ENCODE measurements at places on chromosomes 6 and 20.

DNA sequence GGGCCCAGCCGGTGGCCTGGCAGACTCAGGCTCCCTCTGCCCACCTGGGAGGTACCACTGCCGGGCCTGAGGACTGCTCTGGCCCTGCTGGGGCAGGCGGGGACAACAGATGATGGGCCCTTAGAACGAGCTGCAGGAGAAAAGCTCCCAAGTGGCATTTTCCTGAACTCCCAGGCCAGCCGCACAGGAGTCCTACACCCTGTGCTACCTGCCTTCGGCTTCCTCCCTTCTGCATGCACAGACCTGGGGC is 41.3 kb downstream of the DSTN start:
- DNase-seq: no peak

DNA sequence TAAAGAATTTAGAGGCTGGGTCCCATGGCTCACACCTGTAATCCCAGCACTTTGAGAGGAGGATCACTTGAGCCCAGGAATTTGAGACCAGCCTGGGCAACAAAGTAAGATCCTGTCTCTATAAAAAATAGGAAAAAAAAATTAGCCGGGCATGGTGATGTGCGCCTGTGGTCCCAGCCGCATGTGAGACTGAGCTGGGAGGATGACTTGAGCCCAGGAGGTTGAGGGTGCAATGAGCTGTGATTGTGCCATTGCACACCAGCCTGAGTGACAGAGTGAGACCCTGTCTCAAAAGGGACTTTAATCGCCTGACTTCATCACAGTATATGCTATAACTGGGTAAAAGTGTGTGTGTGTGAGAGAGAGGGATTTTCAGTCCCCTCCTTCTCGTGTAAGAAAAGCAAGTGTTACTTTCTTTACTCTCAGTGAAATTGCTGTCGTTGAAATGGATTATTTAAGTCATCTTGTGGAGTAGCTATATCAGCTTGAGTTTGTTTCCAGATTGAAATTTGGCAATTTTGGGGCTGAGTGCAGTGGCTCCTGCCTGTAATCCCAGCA is 7.5 kb downstream of the NCOA3 start:
- DNase-seq: no peak

GRCh38 chr6:167851370-167851952 is 24.8 kb downstream of the AFDN start:
- DNase-seq: no peak

- no peak for DNase-seq
These were observed 91.5 kb upstream of the HIVEP1 start for GRCh38 chr6:11920566-11920965.

GRCh38 chr6:42877695-42878094 is 1.7 kb upstream of the RPL7L1 start:
- no peak for DNase-seq

- DNase-seq: peak; percentile 47
These were observed 2.9 kb downstream of the C6orf141 start for GRCh38 chr6:49553384-49553783.

DNA sequence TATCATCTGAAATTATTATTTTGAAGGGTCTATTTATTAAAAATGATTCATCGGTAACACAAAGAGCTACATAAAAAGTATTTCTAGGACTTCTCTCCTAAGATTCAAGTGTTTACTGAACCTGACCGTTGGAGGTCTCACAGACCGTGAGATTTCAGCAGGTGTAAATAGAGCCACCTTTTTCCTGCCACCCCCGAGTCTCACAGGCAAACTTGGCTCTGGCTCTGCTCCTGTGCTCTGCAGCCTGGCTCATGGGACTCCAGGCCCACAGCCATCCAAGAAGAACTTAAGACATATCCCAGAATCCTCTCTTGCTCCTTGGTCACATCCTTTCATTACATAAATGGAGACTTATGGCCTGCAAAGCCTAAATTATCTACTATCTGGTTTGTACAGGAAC is 67.8 kb upstream of the AGPAT4 start:
- DNase-seq: no peak

- DNase-seq: no peak
These were observed 10.1 kb downstream of the PKHD1 start for GRCh38 chr6:52077180-52077884.

- no peak for DNase-seq
These were observed 42.8 kb downstream of the C6orf118 start for GRCh38 chr6:165266621-165267020.

DNA sequence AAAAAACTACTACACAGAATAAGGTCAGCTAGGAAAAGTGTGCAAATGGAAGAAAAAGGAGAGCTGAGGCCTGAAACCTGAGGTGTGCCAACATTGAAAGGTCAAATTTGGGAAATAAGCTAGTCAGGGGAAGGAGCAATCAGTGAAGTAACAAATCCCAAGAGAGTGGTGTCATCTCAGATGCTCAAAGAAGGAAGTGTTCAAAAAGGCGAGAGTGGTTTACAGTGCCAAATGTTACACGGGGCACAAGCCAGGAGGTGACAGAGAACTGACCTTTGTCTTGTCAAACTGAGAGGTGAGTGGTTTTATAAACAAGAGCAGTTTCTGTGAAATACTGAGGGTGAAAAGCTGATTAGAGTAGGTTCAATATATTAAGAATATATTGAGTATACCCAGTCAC is 83.0 kb upstream of the TCF21 start:
- DNase-seq: no peak

DNA sequence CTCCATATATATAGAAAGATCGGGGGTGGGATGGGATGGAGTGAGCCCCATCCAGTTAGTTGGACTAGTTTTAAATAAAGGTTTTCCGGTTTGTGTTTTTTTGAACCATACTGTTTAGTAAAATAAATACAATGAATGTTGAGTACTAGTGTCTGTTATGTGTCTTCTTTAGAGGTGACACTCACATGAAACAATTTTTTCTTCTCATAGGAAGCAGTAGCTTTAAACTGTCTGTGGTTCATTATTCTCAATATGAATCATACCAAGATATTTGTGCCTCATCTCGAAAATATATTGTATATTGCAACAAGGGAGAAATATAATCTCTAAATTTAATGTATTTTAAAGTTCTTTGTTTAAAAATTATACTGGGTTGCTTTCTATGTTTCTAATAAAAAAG is 33.4 kb downstream of the HSF2 start:
- DNase-seq: peak; percentile 12

- peak; percentile 33 for DNase-seq
These were observed 52.0 kb upstream of the THEMIS start for GRCh38 chr6:127952831-127953230.

GRCh38 chr6:125363824-125364165 is 62.0 kb upstream of the HDDC2 start:
- DNase-seq: no peak

GRCh38 chr6:31114541-31114878 is at the start of gene PSORS1C1:
TSS of gene PSORS1C1 (plus strand) at chr6:31114800. CDS start at chr6:31129633, 14,833 bp downstream.
- peak; percentile 98 for DNase-seq

- DNase-seq: no peak
These were observed 9.2 kb downstream of the ATG5 start for GRCh38 chr6:106316375-106316766.

GRCh38 chr6:36382976-36383375 is 4.5 kb downstream of the ETV7 start:
- no peak for DNase-seq

All from foreskin fibroblast (primary cell).